ENCODE measurements at places on chromosomes 13 and 19.

GRCh38 chr13:88103824-88104223 lies 432.7 kb downstream of the SLITRK5 start:
- no peak for DNase-seq

GRCh38 chr13:32121316-32121715 lies 89.7 kb downstream of the FRY start:
- no peak for DNase-seq

DNA sequence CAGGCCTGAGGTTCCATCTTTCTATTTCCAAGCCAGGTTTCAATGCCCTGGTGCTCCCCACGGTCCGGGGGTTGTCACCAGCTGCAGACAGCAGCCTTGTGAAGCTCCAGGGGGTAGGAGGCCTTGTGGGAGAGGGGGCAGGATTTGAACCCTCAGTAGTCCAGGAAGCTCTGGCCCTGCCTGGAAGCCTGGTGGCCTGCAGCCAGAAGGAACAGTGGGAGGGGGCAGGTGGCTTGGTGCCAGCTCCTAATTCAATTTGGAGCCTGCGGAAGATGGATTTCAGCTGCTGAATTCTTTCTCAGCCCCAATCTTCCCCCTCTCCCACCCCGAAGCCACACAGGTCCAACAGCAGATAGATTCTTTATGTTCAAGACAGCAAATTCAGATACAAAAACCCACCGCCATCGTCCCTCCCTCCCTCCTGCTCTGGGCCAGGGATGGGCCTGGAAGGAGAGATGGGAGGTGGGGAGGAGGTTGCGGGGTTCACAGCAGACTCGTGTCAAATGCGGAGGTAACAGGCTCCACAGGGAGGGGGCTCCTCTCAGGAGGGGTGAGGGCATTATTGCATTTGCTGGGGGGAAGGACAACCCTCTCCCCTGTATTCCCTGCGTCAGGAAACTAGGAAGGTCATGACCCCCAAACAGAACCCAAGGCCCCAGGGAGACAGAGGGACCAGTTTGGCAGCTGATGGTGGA lies 2.4 kb upstream of the PTGER1 start:
- no peak for DNase-seq

DNA sequence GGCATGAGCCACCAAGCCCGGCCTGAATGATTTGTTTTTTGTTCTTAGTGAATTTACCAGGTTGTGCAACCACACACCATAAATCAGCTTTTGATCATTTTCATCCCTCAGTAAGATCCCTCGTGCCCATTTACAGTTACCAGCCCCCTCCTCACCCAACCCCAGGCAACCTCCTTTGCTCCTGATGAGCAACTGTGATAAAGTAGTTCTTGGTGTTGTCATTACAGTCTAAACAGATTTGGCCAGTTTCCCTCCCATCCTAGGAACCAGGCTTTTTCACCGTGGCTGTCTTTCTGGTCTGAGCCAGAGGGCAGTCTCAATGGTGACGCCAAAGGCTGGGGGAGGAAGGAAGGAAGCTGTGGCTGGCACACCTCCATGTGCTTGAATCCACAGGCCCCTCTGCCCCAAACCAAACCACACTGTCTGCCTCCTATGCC lies 61.2 kb upstream of the WDFY2 start:
- DNase-seq = peak; percentile 46

DNA sequence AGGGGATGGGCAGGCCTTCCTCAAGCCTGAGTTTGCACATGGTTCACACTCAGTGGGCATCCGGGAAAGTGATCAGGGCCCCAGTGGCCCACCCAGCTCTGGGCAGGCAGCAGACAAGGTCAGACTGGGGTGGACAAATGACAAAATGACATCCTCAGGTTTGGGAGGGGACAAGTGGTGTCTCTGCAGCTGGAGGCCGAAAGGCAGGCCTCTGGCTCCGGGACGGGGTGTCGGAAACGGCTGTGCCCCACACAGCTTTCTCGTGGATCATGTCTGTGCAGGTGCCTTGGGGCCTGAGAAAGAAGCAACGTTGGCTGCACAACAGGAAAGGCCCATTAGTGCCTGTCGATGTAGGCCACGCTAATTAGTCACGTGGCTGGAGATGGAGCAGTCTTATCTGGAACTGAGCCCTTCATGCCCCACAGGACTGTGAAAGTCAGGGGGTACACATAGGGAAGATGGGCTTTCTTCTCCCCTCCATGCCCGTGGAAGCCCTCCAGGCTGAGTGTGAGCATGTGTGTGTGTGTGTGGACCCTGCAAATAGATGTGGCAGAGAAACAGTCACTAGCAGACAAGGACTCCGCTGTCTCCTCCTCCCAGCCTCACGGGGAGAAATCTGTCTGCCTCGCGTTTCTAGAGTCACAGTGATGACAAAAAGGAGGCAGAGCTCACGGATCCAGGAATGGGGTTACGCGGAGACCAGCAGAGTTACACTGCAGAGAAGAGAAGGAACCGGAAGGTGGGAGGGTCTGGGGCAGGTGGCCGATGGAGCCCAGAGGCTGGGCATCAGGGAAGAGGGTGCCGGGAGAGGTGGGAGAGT lies 44.2 kb downstream of the CHST8 start:
- DNase-seq = no peak

DNA sequence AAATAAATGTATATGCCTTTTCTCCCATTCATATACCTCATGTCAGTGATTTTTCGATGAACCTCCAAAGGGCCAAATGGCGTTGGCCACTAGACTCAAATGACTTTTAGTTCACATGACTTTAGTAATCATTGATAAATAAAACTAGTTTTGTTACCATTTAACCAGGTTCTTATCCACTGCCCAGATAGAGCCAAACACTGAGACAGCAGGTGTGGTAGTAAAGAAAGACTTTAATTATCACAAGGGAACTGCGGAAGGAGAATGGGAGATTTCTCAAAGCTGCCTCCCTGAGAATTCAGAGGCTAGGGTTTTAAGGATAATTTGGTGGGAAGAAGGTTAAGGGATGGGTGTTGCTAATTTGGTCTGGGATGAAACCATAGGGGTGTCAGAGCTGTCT lies 19.4 kb upstream of the KBTBD6 start:
- no peak for DNase-seq

DNA sequence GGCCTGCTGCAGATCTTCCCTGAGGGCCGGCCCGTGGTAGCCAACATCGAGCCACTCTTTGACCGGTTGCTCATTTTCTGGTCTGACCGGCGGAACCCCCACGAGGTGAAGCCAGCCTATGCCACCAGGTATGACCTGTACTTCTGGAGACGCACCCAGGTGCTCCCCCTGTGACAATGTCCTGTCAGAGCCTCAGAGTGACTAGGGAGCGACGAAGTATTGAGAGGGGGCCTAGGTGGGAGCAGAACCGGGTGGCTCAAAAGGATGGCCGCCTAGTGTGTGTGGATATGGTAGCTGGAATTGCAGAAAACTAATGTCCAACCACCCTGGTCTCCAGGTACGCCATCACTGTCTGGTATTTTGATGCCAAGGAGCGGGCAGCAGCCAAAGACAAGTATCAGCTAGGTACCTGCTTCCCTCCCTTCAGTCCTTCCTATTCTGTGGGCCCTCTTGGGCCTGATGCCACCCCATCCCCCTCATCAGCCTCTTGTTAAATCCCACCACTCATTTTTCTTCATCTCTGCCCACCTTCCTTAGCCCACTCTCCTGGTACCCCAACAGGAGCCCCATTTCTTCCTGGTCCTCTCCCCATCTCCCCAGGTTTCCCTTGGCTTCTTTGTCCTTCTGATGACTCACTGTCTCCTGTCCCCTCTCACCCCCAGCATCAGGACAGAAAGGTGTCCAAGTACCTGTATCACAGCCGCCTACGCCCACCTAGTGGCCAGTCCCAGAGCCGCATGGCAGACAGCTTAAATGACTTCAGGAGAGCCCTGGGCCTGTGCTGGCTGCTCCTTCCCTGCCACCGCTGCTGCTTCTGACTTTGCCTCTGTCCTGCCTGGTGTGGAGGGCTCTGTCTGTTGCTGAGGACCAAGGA lies 8.4 kb downstream of the EGLN2 start:
- DNase-seq = no peak

- no peak for DNase-seq
These were observed 1007.2 kb downstream of the PCDH9 start for GRCh38 chr13:66222926-66223325.

- DNase-seq = peak; percentile 98
These were observed at the start of gene SPART for GRCh38 chr13:36346222-36347083. Gene SPART, minus strand, starts transcription at chr13:36346394. Its CDS starts 10,564 bp downstream, at chr13:36335830.

DNA sequence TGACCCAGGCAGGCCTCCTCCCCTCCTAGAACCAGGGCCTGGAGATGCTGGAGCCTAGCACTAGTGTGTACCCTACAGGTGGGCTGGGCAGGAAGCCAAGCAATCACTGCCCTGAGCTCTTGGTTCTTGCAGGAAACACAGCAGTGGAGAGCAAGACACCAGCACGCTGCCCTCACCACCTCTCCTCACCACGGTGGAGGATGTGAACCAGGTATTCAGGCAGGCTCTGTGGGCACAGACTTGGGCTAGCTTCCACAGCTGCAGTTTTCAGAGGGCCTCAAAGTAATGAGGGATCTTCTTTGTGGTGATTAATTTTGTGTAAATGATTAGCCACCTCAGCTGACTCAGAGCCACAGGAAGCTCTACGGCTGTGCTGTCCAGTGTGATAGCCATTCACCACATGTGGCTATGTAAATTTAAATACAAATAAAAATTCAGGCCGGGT lies 13.6 kb upstream of the GPI start:
- DNase-seq = no peak

- no peak for DNase-seq
These were observed 14.2 kb upstream of the IL17D start for GRCh38 chr13:20689291-20689690.

DNA sequence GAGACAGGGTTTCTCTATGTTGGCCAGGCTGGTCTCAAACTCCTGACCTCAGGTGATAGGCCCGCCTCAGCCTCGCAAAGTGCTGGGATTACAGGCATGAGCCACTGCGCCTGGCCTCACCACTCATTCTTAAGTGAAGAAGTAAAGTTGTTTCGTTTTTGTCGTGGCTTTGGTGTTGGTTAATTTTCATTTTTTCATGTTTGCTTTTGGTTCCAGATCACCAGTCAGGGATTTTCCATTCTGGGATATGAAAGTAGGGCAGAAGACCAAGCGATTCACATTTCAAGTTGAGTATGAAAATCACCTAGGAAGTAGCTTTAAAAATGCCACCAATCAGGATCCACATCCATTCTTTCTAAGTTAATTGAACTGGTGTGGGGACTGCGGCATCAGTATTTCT lies 289.9 kb downstream of the DIAPH3 start:
- no peak for DNase-seq

- DNase-seq = no peak
These were observed 10.5 kb downstream of the LAMP1 start for GRCh38 chr13:113307491-113307890.

GRCh38 chr13:19695829-19696228 lies 62.4 kb downstream of the MPHOSPH8 start:
- DNase-seq = no peak

DNA sequence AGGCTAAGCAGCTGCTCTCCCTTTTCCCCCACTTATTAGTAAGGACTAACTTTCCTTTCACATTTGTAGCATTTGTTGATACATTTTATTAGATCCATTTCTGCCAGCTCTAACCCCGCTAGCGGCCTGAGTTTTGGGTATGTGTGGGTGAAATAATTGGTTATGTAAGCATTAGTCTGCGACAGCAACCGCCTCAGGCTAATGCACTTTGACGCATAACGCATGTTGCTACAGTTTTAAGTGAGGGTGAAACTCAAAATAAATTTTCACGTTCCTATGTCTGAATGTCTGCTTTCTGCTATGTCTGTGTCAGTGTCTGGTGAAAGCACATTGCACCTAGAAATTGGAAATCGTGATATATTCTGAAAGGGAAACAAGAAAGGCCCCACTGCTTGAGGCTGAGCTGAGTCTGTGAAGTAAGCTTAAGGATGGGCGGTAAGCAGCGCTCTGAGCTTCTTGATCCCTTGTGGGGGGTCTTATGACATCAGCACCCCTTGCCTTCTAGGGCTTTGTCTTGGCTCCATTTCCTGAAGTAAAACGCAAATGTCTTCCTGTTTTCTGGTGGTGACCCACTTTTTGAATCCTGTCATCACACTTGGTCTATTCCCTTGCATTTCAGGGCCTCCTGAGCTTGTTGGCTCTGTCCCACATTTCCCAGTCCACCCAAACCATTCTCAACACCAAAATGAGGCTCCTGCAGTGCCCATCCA lies 648.3 kb upstream of the ARGLU1 start:
- DNase-seq = no peak

DNA sequence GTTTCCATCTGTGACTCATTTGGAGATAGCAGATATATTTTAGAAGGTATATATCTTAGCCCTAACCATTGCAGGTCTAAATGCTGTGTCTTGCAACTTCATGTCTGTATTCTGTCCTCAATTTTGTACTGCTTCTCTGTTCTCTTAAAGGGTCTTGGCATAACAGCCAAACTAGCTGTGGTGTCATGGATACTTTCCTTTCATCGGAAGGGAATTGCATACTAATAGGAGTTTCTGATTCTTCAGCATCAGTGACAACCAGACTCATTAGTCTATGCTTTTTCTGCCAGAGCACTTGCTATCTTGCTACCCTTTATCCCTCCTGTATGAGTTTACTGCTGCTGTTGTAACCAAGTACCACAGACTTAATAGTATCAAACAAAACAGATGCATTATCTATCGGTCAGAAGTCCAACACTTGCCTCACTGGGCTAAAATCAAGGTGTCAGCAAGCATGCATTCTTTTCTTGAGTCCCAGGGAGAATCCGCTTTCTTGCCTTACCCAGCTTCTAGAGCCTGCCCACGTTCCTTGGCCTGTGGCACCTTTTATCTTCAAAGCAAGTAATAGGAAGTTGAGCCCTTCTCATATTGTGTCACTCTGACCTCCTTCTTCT lies 253.1 kb downstream of the HS6ST3 start:
- no peak for DNase-seq

- DNase-seq = no peak
These were observed 556.1 kb downstream of the EFNB2 start for GRCh38 chr13:105979131-105980011.

DNA sequence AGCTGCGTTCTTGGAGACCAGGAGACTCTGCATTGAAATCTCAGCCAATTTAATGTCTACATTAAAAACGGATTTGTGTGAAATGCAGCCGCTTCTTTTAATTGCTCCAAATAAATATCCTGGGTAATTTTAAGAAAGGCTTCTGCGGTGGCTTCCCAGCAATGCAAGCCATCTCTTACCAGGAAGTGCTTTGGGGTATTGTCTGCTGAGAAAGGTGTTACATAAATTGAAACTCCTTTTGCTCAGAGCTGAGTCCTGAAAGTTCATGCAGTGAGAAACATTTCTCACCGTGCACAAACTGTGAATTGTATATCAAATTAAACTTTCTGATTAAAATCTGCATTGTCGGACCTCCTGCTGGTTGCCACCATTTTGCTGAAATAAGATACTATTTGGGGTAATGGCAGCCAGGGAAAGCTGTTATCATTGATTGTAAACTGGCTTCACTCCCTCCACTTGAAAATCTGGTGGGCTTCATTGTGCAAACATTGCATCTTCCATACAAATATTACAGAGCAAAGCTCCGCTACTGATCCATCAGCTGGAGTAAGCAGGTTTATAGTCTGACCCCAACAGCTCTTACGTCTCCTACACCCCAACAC lies 59.5 kb downstream of the ZIC5 start:
- no peak for DNase-seq

Measured in suppressor macrophage treated with lipopolysaccharide for 4 hours (primary cell).